ENCODE measurements at places on chromosomes 7 and 10. TPM values are rescaled to one million over a fixed set of nuclear protein-coding genes. Genes with fewer than 3 reads are reported as not detected.

The RAB19 gene
- total RNA-seq, result 3.7 TPM

The BAIAP2L1 gene
- 36.5 TPM for total RNA-seq

The C10orf105 gene
- 0.34 TPM for total RNA-seq

The DYDC2 gene
- not detected for total RNA-seq

The SPDYE2 gene
- 0.52 TPM for total RNA-seq

The CRPPA gene
- 3.6 TPM for total RNA-seq

The HOXA1 gene
- 18.8 TPM for total RNA-seq

The PPP1R9A gene
- 39.5 TPM for total RNA-seq

The ICA1 gene
- total RNA-seq, result 74.6 TPM

The CC2D2B gene
- 7.0 TPM for total RNA-seq

The PNLIPRP3 gene
- not detected for total RNA-seq

The GJD4 gene
- total RNA-seq, result not detected

The ETV1 gene
- 8.5 TPM for total RNA-seq

The HOXA9 gene
- total RNA-seq, result 7.4 TPM

GRCh38 chr10:118965645-118966044 is 63.9 kb upstream of the NANOS1 start:
- no peak for DNase-seq

DNA sequence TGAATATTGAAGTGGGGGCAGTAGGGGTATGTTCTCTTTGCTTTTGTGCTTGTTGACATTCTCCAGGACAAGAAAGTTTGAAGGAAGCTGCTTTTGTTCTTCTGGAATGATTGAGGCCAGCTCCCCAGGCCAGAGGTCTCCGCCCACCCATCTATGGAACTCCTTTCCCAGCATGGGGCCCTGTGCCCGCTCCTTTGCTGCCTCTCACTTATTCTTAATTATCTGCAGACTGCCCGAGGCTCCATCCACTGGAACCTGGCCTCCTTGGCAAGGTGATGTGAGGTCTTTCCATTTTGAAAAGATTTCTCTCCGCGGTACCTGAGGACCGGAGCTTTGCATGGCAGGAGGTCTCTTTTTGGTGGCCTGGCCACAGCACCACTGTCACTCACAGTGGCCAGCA is 39.3 kb upstream of the MKI67 start:
- no peak for DNase-seq

DNA sequence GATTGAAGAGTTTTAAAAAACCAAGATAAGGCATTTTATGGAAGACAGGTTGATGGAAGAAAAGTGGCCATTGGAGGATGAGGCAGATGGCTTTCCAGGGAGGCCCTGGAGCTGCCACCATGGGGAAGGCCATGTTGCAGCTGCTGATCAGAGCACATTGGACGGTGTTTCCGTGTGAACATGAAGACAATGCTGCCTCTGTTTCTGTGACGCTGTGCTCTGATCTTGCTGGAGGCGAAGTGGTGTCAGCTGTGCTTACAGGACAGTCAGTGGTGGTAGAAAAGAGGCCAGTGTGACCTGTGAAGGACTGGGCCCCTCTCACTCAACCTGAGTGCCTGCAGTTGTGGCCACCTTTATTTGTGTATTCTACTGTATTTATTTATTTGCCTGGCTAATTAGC is 132.9 kb downstream of the FAM204A start:
- no peak for DNase-seq

GRCh38 chr7:116942504-116942903 is 10.8 kb upstream of the ST7 start:
- no peak for DNase-seq

- DNase-seq, result no peak
Measured at GRCh38 chr10:126738001-126738400, 67.5 kb upstream of the C10orf90 start.

GRCh38 chr10:129788215-129788614 is 175.9 kb downstream of the EBF3 start:
- DNase-seq, result no peak

DNA sequence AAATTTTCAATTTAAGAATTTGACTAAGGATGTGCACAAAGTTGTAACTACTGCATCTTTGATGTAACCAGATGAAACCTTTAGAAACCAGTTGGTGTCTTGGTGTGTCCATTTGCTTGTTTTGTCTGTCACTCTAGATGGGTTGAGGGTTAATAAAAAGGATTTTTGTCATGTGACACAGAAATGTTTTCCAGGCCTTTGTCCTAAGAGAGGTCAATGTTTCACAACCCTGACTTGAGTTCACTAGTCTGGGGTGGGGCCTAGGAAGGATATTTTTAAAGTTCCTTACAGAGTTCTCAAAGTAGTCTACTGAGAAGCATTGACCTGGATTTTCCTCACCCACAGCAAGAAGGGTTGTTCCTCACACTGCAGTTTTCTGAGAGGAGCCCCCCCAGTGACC is 90.3 kb downstream of the HERPUD2 start:
- no peak for DNase-seq

- DNase-seq, result no peak
Measured at GRCh38 chr7:132112106-132112505, 464.2 kb downstream of the PLXNA4 start.

GRCh38 chr7:128383776-128384175 is 22.3 kb upstream of the PRRT4 start:
- no peak for DNase-seq

GRCh38 chr10:110822035-110822711 is 49.6 kb upstream of the PDCD4 start:
- no peak for DNase-seq

DNA sequence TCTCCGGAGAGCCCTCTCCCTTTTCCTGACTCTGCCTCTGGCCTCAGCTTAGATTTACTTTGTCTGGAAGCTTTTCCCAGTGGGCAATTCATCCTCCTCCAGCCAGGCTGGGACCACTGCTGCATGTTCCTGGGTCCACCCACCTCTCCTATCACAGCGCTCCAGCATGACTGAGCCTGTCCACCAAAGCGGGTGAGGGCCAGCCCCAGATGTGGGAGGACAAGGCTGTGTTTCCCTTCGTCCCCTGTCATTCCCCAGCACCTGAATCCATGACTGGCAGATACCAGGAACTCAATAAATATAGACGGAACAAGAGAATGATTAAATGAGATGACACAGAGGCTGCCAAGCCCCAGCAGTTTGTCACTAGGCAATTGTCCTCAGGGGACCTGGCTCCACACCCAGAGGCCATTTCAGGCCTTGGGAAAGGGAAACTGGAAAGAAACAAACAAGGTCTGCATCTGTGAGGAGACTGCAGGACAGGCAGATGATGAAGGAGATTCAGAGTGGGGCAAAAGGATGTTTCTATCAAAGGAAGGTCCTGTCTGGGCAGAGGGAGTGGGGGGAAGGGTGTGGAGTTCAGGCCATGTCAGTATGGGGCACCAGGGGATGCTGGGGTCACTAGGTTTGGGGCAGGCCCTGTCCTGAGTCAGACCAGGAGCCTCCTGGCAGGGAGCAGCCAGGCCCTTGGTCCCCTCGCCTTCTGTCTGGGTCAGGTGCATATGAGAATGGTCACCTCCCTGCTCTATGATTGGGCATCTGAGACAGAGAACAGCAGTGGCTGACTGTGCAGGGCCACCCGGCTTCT is 576.4 kb downstream of the GRID1 start:
- DNase-seq, result no peak

DNA sequence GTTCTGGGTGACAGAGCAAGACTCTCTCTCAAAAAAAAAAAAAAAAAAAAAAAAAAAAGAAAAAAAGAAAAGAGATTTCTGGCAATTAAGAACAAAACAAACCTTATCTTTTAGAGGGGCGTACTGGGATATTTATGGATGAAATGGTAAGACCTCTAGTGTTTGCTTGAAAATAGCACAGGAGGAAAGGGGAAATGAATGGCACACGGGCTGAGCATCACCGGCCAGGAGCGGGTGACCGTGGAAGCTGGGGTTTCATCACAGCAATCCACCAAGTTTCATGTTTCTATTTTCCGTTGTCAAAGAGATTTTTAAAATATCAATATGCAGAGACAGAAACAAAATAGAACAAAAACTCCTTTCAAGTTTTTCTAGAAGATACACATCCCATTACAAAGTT is 105.6 kb downstream of the SVIL start:
- no peak for DNase-seq

GRCh38 chr10:104303594-104304355 is 34.5 kb downstream of the ITPRIP start:
- DNase-seq, result no peak

- DNase-seq, result no peak
Measured at GRCh38 chr7:75969182-75969581, 25.2 kb downstream of the TMEM120A start.

GRCh38 chr10:510415-510881 is 179.0 kb downstream of the DIP2C start:
- peak; percentile 79 for DNase-seq

GRCh38 chr7:76292213-76292573 is 10.3 kb upstream of the HSPB1 start:
- DNase-seq, result no peak

GRCh38 chr10:63464402-63465292 is 1.1 kb downstream of the JMJD1C start:
- DNase-seq, result no peak

- no peak for DNase-seq
Measured at GRCh38 chr10:132199268-132199853, 12.6 kb downstream of the DPYSL4 start.

DNA sequence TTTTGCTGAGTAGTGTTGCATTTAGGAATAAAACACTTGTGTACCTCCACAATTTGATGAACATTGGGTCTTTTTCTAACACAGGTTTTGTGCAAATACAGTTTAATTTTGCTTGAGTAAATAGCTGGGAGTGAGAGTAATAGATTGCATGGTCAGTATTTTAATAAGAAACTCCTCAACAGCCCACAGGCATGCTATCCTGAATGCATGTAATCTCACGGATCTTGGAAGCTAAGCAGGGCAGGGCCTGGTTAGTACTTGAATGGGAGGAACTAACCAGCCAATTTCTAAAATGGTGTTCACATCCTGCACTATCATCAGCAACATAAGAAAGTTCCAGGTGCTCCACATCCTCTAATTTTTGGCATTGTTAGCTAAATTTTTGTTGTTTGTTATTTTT is 685.4 kb upstream of the MBL2 start:
- no peak for DNase-seq

- DNase-seq, result no peak
Measured at GRCh38 chr7:5701085-5701914, 80.2 kb downstream of the RNF216 start.

DNA sequence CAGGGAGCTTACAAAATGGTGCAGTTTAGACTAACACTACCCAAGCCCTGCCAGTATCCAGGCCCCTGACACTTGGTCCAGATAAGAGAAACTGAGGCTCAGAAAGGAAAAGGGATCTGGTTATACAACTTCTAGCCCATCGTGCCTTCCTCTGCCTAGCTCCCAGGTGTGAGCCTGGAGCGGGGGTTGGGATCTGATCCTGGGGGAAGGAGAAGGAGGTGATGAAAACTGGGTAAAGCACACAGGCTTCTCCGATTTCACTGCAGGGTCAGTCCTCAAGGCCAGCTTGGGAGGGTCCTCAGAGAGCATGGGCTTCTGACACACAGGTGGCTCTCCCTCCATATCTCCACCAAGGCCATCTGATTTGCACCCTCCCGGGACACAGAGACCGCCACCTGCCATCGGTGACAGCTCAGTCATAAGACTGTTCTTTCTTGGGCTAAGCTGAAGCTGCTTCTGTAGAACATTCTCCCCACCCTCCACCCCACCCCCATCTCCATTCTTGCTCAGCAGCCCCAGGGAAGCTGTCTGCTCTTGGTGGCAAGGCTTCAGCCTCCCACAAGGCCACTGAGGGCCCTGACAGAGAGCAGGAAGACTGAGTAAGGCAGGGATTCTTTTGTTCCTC is 16.4 kb downstream of the SRRM3 start:
- no peak for DNase-seq
